ENCODE measurements at places on chromosomes 3 and 15. TPM values are rescaled to one million over a fixed set of nuclear protein-coding genes. Genes with fewer than 3 reads are reported as not detected.

GRCh38 chr3:94440767-94441493, 378.1 kb downstream of the NSUN3 start:
- peak; percentile 94 for ATAC-seq

DNA sequence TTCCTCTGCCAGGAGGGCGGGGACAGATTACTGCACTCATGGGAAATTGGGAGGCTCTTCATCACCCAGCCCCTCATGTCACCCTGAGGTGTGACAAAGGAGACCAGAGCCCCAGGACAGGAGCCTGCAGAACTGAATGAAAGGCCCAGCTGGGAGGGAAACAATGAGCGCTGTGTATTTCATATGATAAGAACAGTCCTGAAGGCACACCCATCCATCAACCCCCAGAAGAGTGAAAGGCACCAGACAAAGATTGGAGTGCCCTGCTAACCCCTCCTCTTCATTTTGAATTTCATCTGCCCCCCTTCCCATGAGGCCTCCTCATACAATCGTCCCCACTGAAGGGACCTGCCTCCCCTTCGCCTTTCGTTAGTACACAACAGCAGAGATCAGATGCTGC, 160.0 kb upstream of the PRICKLE2 start:
- ATAC-seq, result no peak

- no peak for ATAC-seq
Measured at GRCh38 chr3:155491696-155492095, 198.2 kb upstream of the STRIT1 start.

DNA sequence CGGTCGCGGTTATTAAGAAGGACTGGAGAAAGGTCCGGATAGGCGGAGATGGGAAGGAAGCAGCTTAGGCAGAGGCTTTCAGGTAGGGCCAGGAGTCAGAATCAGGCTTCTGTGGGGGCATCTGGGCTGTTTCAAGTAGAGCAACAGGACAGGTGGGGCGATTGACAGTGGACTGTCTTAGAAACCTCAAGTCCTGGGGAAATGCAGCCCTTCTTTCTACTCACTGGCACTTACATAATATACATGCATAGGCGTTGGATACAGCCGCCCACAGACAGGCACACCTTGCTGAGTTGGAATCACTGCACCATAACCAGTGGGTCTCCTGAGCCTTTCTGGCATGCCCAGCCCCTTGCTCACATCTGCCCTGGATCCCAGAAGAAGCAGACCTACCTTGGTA, 730 bp downstream of the MYD88 start:
- ATAC-seq, result no peak

DNA sequence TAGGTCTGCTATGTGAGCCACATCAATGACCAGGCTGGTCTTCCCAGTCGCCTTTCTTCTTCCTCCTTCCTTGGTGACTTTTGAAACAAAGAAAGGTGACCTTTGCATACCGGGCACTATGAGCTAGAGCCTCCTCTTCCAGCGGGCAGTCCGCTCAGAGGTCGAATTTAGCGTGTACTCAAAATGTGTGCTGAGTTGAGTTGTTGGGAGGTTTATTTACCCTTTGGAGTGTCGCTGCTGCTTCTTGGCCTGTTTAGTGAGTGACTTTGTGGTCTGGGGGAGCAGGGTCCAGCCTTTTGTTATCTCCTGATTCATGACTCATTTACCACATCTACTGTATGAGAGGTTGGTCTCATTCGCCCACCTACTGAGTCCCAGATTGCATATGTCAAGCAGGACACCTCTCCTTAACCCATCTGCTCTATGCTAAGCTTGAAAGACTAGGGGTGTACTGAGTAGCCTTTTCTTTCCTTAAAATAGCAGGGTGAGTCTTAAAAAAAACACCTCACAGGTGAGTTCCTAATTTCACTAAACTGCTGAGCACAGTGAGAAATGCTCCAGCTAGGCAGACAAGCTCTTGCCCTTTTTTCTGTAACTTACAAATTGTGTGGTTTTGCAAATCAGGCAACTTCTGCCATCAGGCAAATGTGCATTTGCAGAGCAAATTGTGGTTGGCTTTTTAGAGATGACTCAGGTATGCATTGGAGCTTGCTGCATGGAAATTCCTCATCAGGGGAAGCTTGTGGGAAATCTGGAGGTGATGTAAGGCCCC, 3.2 kb upstream of the SIAH2 start:
- no peak for ATAC-seq

DNA sequence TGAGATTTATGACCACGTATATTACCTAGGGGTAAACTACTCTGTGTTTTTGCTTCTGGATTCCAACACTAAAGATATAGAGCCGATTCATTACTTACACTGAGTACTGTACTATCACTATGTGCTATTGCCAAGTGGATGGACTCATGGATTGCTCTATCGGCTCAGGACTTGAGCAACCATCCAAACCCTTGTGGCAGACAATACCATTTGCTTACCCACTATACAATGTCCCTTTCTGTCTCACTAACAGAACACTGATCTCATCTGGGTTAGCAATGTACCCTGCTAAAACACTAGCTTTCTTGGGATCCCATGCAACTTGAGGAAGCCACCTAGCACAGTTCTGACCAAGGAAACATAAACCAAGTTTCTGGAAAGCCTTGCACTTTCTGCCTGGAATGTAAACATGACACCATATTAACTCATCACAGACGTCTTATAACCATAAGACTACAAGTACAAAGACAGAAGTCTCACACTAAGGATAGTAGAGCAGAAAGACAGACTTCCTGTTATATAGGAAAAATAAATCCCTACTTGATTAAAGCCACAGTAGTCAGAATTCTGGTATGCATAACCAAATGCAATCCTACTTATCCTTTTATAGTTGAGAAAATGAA, 38.6 kb downstream of the HACD2 start:
- ATAC-seq, result no peak

DNA sequence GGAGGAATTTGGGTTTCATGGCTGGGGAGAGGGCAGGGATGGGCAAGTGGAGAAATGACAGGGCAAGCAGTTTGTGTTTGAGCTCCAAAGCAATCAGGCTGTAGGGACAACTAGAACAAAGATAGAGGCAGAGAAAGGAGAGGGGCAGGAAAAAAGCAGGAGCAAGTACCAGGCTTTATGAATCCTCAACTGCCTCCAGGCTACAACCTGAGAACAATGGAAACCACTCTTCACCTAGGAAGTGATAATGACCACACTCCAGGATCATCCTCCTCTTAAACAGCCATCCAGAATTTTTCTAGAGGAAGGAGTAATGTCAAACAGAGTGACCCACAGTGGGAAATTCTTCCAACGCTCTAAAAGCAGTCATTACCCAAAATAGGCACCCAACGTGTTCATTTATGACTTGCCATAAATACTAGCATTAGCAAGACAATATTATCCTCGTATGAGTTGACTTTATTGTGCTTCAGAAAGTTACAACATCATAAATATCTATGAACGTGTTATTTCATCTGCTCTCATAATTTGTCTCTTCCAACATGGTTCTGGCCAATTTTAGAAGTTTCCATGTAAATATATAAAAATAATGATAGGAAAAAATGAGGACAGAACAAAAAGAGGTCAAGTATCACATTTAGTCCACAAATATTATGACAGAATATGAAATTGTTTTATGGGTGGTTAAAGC, 50.5 kb downstream of the TNFAIP8L3 start:
- ATAC-seq, result no peak

GRCh38 chr3:157285966-157286365, 126.0 kb upstream of the CCNL1 start:
- ATAC-seq, result no peak

DNA sequence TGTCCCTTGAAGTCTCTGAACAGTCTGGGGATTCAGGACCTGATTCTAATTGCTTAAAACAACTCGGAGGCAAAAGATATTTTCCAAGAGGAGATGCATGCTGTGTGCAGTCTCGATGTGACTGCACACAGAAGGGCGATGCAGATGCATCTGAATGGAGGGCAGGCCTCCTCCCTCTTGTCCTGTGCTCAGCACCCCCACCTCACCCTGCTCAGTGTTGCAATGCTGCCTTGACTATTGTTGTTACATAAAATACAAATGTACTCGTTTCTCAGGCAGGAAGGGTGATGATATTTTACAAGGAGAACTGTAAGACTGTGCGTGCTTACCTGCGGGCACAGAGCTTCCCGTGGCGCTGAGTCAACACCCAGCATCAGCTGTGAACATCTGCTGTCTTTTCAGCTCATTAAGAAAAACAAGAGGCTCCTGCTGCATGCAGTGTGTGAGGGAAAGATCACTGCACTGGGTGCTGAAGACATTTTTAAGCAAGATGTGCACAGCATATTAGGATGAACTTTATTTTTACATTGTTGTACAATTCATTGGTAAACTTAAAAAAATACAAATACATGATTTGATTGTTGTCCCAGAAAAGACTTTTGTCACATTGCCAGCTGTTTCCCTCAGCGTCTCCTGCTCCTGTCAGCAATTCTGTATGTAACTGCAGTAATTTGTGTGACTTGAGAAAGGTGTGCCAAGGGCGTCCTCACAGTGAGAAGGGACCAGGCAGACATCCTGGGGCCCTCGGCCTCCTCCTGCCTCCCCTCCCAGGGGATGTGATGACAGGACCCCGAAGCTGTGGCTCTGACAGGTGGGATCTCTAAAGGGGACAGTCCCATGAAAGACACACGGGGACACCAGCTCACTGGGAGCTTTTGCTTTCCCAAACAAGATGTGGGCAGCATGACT, 56.3 kb upstream of the RPL32 start:
- peak; percentile 23 for ATAC-seq

- no peak for ATAC-seq
Measured at GRCh38 chr3:83938491-83938890, 1020.3 kb upstream of the CADM2 start.

DNA sequence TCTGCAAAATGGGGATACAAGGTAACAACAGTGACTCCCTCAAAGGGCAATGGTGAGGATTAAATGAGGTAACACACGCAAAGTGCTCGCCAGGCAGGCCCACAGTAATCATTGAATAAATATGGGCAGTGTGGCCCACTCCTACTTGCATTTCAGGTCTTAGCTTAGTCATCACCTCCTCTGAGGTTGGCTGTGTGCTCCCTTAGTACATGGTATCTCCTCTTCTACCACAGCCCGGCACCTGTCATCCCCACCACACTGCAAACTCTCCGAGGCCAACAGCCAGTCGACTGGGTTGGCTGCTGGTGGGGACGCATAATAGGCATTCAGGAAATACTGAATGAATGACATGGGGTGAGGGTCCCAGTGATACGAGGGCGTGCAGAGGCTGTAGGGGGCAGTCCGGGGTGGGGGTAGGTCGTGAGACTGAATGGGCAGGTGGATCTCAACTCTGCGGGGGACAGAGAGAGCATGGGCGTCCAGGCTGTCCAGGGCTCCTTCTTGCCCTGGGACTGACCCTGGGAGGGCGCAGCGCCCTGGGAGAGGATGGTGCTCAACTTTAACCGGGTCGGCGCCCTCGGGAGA, 375 bp upstream of the MYZAP start:
- ATAC-seq, result no peak

- ATAC-seq, result no peak
Measured at GRCh38 chr3:189652042-189652441, 20.9 kb downstream of the TP63 start.

GRCh38 chr15:56036546-56037067, 43.2 kb upstream of the NEDD4 start:
- no peak for ATAC-seq

- ATAC-seq, result no peak
Measured at GRCh38 chr3:120652281-120652680, 29.8 kb downstream of the HGD start.

DNA sequence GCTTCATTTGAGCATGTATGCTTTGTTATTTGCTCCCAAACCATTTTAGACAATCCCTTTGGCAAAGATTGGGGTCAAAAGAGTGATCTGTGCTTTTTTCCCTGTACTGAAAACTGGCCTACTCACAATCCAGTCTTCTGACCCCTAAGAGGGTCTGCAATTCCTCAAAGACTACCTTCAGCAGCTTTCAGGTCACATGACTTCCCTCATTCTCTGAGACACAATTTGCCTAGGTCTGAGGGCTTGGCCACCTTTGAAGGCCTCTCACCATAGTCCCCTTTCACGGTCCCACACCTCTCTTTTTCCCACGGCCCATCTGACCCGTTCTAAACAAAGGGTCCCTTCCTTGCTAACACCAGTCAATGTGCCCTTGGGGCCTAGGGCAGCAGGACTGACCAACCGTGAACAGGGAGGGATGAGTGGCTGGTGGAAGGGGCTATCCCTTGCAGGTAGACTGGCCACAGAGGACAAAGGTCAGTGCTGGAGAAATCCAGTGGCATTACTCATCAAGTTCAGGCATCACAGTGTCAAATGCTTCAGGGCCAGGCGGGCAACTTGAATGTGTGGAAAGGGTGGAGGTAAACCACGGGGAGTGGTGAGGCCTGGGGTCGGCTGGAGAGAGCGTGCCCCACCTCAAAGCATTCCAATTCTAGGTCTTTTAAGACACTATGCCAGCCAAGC, 10.8 kb downstream of the RASL12 start:
- ATAC-seq, result no peak

- peak; percentile 26 for ATAC-seq
Measured at GRCh38 chr15:44711743-44712345, 527 bp downstream of the B2M start.

DNA sequence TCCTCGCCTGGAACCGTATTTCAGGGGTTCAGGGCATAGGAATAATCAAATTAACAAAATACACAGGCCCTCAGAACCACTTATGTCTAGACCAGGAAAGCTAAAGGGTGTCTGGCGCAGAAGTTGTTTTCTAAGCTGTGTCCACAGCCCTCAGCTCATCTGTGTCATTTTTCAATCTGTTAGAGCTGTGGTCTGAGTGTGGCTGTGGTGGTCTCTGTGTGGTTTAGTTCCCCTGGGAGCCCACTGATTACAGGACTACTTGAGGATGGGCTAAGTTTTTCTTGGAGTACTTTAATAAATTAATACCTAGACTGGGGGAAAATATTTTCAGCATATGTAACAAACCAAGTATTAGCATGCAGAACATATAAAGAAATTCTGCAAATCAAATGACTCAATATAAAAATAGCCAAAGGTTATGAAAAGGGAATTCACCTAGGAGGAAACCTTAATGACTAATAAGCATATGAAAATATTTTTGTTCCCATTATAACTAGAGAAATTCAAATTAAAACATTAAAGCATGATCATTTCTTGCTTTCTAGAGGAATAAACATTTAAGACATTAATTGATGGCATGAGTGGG, 186.3 kb downstream of the SATB1 start:
- no peak for ATAC-seq

- ATAC-seq, result no peak
Measured at GRCh38 chr3:42226470-42227425, 39.2 kb downstream of the CCK start.

DNA sequence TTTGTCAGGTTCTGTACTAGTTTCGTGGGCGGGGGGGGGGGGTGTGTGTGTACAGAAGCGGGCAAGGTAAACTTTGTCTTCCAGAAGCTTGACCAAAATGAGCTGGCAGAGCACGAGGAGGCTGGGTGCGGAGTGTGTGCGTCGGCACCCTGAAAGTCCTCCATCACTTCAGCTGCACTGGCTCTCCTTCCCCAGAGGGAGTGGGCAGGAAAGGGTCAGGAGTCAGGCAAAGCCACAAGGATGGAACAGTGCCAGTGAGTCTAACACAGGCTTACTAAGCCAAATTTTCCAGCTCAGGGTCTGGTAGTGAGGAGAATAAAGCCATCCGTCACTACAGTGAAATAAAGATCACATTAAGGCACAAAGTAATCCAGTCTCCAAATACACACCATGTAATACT, 11.9 kb upstream of the SH3GL3 start:
- ATAC-seq, result no peak

Gene DTX3L
- 0.31 TPM for total RNA-seq

Gene ALDH1A2
- total RNA-seq, result 1.2 TPM

Gene CAPN3
- total RNA-seq, result 2.2 TPM

Gene SLC27A2
- total RNA-seq, result 0.23 TPM

Gene SLC28A2
- 0.45 TPM for total RNA-seq

Gene ZNF80
- 0.63 TPM for total RNA-seq

Gene CNTN6
- total RNA-seq, result 1.9 TPM

Gene RTP4
- total RNA-seq, result 9.6 TPM

Gene TTC21A
- total RNA-seq, result 7.4 TPM

Gene P2RY13
- total RNA-seq, result 0.84 TPM

Gene OR5H15
- total RNA-seq, result not detected

Gene PLS1
- 1.9 TPM for total RNA-seq

Data from motor neuron (in vitro differentiated cells).